ENCODE measurements at places on chromosomes 7 and 10. TPM values are rescaled to one million over a fixed set of nuclear protein-coding genes. Genes with fewer than 3 reads are reported as not detected.
A peak's percentile ranks its signal among the peaks of the same experiment; 100 is the strongest.

C10orf67 gene
- total RNA-seq = 1.0 TPM

PDE6C gene
- total RNA-seq = not detected

GPR26 gene
- total RNA-seq = 1.8 TPM

MMD2 gene
- total RNA-seq = 10.1 TPM

LFNG gene
- total RNA-seq = 16.7 TPM

- DNase-seq = no peak
- H3K27me3 ChIP-seq = no peaks in the 10 kb centered on the region
- H3K4me1 ChIP-seq = no peaks in the 10 kb centered on the region
Observed at GRCh38 chr7:97275475-97275874, 158.0 kb downstream of the SDHAF3 start.

- H3K4me1 ChIP-seq = no peaks in the 10 kb centered on the region
- H3K36me3 ChIP-seq = peaks cover 29% of the 10 kb centered on the region
- H3K4me3 ChIP-seq = no peak overlapping the region
- H3K27ac ChIP-seq = no peak overlapping the region
- no peaks in the 10 kb centered on the region for H3K27me3 ChIP-seq
Observed at GRCh38 chr10:119575506-119575905, 21.3 kb downstream of the TIAL1 start.

- DNase-seq = no peak
- no peak overlapping the region for H3K27ac ChIP-seq
- no peaks in the 10 kb centered on the region for H3K36me3 ChIP-seq
- no peaks in the 10 kb centered on the region for H3K27me3 ChIP-seq
- H3K4me3 ChIP-seq = no peak overlapping the region
Observed at GRCh38 chr7:66283003-66283920, 78.1 kb downstream of the TPST1 start.

DNA sequence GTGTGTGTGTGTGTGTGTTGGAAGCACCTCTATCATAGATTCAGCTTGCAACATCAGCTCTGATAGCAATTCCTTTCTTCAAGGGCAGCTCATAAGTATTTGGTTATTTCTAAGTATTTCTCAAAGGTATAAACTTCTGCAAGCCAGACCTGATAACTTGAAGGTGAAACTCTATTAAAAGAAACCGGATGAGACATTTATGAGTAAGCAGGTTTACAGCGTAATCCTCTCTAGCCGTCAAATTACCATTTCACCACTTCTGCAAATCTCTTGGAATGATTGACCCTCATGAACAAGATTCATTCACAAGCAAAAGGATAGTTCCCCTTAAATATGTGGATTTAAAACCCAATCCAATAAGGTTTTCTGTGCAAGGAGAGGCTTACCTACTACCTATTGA lies 23.1 kb downstream of the PDE1C start:
- no peak for DNase-seq
- no peak overlapping the region for H3K27ac ChIP-seq
- H3K27me3 ChIP-seq = no peaks in the 10 kb centered on the region

DNA sequence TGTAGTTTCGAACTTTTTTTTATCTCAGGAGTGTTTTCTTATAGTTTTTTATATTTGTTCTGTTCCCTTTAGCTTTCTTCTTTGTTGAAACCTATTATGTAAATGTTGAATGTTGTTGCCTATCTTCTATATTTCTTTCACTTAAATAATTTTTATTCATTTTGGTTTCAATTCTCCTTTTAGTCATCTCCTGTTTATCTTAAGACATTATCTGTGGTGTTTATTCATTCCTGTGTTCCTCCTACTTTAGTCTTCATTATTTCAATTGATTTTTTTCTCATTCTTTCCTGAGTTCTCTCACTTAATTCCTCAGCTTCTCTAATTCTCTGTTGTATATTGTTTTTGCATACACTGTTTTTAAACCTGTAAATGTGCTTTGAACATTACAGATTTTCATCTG lies 64.1 kb downstream of the XPNPEP1 start:
- no peak for DNase-seq
- no peaks in the 10 kb centered on the region for H3K36me3 ChIP-seq
- no peaks in the 10 kb centered on the region for H3K4me1 ChIP-seq

DNA sequence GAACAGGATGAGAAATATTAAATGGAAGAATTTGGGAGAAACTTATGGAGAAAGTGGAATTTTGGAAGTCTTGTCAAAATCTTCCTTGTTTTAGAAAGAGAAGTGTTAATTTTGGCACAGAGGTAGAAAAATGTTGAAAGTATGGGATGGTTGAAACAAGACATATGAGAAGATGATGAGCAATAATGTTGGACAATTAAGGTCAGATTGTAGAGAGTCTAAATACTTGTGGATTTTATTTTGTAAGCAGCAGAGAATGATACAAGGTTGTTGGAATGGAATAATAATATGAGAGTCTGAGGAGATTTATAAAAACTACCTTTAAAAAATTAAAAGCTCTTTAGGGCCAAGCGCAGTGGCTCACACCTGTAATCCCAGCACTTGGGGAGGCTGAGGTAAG lies 34.6 kb downstream of the PHTF2 start:
- H3K4me1 ChIP-seq = no peaks in the 10 kb centered on the region
- DNase-seq = no peak
- H3K36me3 ChIP-seq = no peaks in the 10 kb centered on the region
- H3K27ac ChIP-seq = no peak overlapping the region
- H3K4me3 ChIP-seq = no peak overlapping the region

GRCh38 chr10:60130130-60130579 lies 223.8 kb upstream of the CCDC6 start:
- H3K4me3 ChIP-seq = no peak overlapping the region
- H3K27ac ChIP-seq = no peak overlapping the region
- no peak for DNase-seq
- H3K4me1 ChIP-seq = no peaks in the 10 kb centered on the region

DNA sequence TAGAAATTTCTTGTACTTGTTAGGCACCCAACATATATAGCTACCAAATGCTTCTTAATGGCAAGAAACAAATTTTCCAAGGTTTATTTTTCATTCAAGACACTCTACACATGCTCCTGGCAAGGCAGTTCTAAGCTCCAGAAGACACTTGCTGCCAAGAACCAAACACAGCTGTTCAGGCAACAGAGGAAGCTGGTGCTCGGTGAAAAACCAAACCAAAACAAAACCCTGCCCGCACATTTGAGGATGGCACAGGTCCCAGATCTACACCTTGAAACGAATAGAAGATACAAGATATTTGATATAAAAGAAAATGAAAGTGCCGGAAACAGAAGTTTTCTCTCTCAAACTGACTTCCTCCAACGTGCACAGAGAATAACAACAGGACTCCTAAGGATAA lies 4.9 kb upstream of the DNTT start:
- H3K36me3 ChIP-seq = no peaks in the 10 kb centered on the region
- no peak overlapping the region for H3K4me3 ChIP-seq
- no peak for DNase-seq
- no peaks in the 10 kb centered on the region for H3K27me3 ChIP-seq
- H3K27ac ChIP-seq = no peak overlapping the region
- no peaks in the 10 kb centered on the region for H3K4me1 ChIP-seq

GRCh38 chr10:6120691-6121090 lies 31.9 kb downstream of the RBM17 start:
- no peak for DNase-seq
- no peak overlapping the region for H3K4me3 ChIP-seq
- H3K4me1 ChIP-seq = peaks cover 4% of the 10 kb centered on the region
- H3K27me3 ChIP-seq = no peaks in the 10 kb centered on the region
- no peak overlapping the region for H3K27ac ChIP-seq

- H3K36me3 ChIP-seq = no peaks in the 10 kb centered on the region
- H3K27ac ChIP-seq = peak overlapping the region; percentile 79
- no peaks in the 10 kb centered on the region for H3K27me3 ChIP-seq
- peak; percentile 97 for DNase-seq
- H3K4me3 ChIP-seq = peak overlapping the region; percentile 52
Observed at GRCh38 chr7:152436111-152436930, 518 bp upstream of the KMT2C start.

DNA sequence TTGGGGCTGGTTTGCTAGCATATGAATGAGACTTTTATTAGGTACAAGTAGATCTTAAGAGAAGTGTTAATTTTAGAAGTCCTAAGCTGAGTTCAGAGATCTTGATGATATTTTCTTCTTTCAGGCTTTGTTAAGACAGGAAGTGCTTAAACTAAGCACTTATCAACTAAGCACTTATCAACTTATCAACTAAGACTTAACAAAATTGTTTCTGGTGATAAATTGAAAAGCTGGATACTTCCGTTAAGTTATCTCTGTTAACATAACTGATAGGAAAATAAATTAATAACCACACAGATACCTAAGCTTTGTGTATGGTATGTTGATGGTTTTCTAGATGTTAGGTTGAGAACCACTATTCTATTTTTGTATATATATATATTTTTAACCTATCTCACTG lies 113.7 kb downstream of the PHTF2 start:
- DNase-seq = no peak
- H3K4me3 ChIP-seq = no peak overlapping the region
- peaks cover 6% of the 10 kb centered on the region for H3K4me1 ChIP-seq
- H3K27ac ChIP-seq = no peak overlapping the region
- peaks cover 3% of the 10 kb centered on the region for H3K36me3 ChIP-seq
